ENCODE measurements at places on chromosomes 1 and 21.

- DNase-seq, result peak; percentile 64
Measured at GRCh38 chr21:34630536-34631143, 15.7 kb upstream of the RCAN1 start.

- DNase-seq, result no peak
Measured at GRCh38 chr1:38213646-38214434, 167.2 kb upstream of the POU3F1 start.

GRCh38 chr21:16061194-16061593 lies 331.4 kb downstream of the USP25 start:
- DNase-seq, result no peak

- no peak for DNase-seq
Measured at GRCh38 chr1:18946550-18947381, 9.7 kb downstream of the IFFO2 start.

DNA sequence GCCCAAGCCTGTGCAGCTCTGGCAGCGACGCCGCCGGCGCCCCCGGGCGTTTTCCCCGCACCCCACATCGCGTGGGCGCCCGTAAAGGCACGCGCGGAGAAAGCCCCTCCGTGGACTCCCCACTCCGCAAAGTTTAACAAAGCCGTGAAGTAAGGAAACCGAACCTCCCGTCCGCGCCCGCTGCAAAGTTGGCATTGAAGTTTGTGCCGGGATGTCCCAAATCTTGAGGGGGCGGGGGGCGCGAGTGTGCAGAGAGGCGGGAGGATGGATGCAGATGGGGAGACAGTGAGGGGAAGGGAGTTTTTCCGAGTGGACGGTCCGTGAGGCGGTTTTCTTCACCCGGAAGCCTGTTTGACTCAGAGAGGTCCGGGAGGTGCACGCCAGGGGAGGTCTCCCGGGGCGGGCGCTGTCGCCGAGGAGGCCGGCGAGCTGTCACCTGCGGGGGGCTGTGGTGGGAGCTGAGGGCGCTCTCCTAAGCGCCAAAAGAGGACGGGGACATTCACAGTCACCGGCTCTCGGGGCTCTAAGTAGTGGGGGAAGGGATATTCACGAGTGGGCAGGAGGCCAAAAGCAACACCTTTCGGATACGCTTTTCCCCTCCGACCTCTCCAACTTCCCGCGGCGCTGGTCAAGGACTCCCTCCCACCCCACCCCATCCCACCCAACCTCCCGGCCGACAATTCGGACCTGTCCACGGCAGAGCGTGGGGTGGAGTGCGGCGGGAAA lies 1.3 kb downstream of the WLS start:
- DNase-seq, result peak; percentile 67

DNA sequence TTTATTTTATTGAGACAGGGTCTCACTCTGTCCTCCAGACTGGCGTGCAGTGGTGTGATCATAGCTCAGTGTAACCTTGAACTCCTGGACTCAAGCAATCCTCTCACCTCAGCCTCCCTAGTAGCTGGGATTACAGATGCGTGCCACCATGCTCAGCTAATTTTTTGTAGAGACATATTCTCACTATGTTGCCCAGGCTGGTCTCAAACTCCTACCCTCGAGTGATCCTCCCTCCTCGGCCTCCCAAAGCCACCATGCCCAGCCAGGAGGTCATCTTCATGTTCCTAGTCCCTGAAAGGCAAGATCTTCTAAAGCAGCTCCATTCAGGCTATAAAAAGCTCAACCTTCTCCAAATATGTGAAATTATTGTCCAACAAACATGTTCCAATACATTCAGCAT lies 53.9 kb downstream of the TOR1AIP2 start:
- no peak for DNase-seq

DNA sequence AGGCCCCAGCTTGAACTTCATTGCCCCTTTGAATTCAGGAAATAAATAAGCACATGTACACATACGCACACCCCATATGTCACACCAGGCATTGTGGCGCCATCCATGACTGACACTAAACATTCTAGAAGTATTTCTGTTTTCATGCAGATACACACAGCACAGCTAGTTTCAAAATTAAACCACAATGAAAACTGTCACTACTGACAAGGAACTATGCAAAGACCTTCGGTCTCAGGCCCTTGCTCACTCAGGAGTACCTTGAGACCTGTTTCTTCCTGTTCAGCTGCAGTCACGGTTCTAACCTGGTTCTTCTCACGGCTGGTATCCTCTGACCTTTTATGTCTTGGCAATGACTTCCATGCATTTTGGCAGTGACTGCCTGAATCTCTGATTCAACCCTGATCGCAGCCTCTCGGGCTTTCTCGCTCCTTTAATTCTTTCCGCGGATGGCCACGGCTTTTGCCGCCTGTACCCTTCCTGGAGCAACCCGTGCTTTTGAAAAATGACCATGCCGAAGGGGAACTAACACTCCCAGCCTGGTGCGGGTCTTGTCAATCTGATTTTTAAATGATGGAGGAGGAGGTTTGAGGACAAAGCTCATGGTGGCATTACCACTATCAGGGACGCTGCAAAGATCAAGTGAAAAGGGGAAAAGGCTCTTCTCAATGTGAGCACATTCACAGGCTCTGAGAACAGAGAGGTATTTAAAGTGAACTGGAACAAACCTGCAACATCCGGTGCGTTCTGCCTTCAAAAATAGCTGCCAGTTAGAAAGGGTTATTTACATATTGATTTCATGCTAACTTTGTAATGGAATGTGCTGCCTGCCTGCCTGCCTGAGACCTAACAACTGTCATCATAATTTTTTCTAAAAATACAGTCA lies 384.6 kb downstream of the RRAGC start:
- no peak for DNase-seq

DNA sequence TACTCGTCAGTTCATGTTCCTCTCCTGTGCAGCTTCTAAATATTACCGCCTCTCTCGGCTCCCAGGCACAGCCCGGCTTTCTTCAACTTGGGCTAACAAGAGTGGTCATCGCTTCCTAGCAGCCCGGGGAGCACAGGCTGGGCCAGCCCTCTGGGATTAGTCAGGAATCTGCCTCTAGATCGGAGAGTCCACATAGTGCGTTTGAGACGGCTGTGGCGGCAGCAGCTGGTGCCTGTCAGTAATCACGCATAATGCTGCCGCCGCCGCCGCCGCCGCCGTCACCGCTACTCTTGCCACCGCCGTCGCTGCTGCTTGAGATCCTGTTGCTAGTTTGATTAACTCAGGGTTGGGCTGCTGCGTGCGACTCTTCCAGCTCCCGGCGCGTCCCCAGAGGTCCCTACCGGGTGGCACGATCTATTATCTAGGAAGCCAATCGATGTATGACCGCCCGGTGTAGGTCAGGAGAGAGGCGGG lies at the start of gene RXRG:
RXRG (minus strand) TSS at position 230 of the 474 bp plus-strand sequence. CDS start 233 bp downstream, outside the sequence.
- no peak for DNase-seq

DNA sequence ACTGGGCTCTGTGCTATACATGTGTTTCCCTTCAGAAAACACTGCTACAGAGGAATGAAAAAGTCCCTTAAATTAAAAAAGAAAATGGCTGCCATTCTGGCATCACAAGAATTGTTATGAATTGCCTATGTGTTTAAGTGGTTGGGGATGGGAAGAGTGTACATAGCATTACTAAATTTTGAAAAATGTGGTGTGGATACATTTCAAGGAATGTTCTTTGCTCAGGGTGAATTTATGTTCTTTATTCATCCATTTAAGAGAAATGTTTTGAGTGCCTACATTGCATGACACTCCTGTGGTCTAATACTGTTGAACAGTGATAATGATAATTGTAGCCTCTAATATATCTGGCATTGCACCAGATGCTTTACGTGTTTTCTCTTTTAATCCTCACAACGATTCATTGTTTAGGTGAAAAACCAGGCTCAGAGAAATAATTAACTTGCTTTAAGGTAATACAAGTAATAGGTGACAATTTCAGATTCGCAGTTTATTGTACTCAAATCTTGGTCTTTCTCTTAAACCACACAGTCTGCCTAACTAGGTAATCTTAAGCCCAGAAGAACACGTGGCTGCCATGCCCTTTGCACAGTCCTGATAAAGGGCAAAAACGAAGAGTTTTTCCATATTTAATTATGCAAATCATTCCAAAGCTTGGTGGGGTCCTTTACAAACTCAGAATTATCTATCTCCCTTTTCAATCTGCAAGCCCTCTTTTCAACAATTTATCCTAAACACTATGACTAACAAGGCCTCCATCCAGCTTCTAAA lies 31.5 kb downstream of the DPT start:
- no peak for DNase-seq

DNA sequence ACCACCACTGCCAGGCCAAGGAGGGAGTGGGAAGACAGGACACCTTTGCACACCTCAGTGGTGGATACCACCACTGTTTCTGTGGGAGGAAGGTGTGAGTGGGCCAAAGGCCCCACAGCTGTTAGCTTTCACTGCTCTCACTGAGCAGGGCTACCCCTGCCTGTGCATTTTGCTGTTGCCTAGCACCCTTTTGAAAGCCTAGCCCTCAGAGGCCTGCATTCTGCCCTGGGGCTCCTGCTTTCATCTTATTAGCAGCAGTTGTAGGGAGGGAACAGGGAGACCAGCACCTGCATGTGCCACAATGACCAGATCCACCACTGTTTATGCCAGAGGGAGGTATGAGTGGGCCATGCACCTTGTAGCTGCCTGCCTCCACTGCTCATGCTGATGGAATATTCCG lies 110.9 kb upstream of the C21orf91 start:
- no peak for DNase-seq

DNA sequence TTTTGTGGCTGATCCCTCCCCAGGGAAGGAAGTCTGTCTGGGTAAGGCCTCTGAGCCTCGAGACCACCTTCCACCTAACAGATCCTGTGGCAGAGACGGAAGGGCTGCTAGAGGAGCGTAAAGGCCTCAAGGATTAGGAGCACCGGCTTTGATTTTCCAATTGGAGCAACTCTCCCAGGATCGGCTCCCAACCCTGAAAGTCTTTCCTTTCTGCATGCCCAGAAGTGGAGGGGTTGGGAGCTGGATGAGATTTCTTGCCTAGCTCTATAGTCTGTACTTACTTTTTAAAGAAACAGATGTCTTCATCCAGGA lies 41.4 kb downstream of the ELK4 start:
- no peak for DNase-seq

DNA sequence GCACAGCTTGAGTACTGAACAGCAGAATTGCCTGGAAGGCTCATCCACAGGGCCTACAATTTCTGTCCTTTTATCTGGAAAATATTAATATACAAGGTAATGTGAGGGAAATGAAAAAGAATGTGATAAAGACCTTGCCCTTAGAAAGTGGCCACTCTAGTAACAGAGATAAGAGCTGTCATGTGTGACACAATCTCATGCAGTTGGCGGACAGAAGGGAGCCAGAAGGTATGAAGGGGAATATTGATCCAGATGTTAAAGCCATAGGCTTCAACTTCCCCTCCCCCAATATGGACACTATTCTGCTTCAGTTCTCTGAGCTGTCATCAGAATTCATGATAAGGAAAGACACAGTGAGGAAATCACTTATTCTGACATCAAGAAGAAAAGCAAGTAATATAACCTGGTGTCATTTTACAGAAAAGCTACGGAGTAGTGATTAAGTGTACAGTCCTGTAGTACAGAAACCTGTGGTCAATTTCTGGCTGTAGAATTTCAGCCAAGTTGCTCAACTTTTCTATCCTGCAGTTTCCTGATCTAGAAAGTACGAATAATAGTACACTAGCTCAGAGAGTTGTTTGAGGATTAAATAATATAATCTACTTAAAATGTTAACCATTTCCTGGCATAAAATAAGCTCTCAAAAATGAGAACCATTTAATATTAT lies 572.1 kb downstream of the DPYD start:
- DNase-seq, result no peak

DNA sequence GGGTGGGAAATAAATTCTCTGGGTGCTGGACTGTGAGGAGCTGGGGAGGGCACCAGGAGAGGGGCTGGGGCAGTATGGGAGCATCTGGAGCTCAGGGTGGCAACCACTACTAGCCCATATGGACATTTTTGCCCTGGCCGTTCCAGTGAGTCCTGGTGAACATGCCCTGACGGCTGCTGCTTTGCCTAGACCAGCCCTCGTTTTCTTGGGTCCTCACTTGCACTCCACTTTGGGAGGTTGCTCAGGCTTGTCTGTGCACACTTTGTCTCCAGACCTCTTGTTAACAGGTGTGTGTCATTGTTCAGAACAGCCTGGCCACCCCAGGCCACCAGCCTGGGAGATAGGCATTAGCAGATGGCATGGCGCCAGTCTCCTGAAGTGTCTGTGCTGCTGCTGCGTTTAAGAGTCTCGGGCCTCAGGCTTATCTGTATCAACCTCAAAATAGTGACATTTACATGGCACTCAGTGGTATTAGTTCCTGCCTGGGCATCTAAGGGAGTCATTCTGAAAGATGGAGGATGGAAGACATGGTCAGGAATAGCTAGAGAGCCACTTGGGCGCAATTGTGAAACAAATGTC lies 190.5 kb downstream of the PTPRU start:
- no peak for DNase-seq

GRCh38 chr1:13451399-13451965 lies 41.2 kb downstream of the PRAMEF20 start:
- no peak for DNase-seq

DNA sequence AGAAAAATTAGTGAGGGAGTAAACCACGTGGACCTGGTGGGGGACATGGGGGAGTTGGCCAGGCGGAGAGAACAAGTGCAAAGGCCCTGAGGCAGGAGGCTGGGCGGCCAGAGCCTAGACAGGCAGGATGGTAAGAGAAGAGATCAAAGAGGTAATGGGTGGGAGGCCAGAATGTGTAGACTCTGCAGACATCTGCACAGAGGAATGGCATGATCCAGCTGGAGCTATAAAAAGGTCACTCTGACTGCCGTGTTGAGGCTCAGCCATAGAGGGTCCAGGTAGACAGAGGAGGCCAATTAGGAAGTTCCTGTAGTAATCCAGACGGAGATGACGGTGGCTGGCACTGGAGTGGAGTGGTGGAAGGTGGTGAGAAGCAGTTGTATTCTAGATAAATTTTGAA lies 3.6 kb downstream of the H6PD start:
- no peak for DNase-seq

DNA sequence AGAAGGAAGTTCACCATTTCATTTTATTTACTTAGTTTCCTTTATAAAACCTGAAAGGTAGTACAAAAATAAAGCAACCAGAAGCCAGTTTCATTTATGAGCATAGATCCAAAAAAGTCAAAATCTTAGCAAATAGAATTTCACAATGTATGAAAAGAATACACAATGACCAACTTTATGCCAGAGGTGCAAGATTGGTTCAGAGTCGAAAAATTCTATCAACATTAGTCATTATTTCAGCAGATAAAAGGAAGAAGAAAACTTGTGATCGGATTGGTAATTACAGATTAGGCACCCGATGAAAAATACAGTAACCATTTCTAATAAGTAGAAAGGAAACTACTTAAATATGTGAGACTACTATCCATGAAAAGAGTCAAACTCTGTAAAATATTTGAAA lies 89.1 kb downstream of the ITSN1 start:
- DNase-seq, result peak; percentile 36

DNA sequence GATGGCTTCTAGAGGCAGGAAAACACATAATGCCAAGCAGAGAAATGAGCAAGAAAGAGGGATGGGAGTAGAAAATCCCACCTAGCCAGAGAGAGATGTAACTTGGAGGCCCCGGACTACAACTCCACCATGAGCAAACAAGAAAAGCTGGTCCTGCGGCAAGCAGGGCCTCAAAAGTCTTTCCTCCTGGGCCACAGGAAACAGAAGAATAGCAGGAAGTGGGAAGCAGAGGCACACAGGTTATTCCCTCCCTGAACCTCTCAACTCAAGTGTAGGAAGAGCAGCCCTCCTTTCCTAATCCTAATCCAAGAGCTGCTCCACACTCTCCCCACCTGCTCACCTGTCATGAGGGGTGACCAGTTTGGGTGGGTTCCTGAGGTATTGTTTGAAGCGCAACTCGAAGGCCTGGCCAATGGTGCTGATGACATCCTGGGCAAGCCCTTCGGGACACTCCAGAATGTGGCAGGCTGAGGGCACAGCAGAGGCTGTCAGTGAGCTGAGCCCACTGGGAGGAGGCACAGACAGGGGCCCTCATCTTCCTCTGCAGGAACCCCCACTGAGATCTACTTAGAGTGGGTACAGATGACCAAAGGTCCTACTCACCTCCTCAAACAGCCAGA lies 3.1 kb downstream of the SHC1 start:
- DNase-seq, result no peak

Data from ELR (cell line).